ENCODE measurements at places on chromosomes 12 and 14. TPM values are rescaled to one million over a fixed set of nuclear protein-coding genes. Genes with fewer than 3 reads are reported as not detected.

The ANO6 gene
- polyA plus RNA-seq, result 6.9 TPM

The KCNK10 gene
- polyA plus RNA-seq, result 1.0 TPM

The ABCB9 gene
- 4.4 TPM for polyA plus RNA-seq

The HSP90AA1 gene
- polyA plus RNA-seq, result 194 TPM

The CLEC1A gene
- polyA plus RNA-seq, result 1.2 TPM

The EPS8 gene
- 7.9 TPM for polyA plus RNA-seq

The CPNE6 gene
- 0.06 TPM for polyA plus RNA-seq

The DLST gene
- 31.0 TPM for polyA plus RNA-seq

The SLC2A14 gene
- not detected for polyA plus RNA-seq

The RIC8B gene
- 1.5 TPM for polyA plus RNA-seq

The INHBC gene
- not detected for polyA plus RNA-seq

The FAM181A gene
- polyA plus RNA-seq, result not detected

The RD3L gene
- not detected for polyA plus RNA-seq

The FAM186B gene
- polyA plus RNA-seq, result 0.08 TPM

The MTA1 gene
- 37.4 TPM for polyA plus RNA-seq

The PRPH gene
- 0.45 TPM for polyA plus RNA-seq

The CACNA1C gene
- polyA plus RNA-seq, result 2.5 TPM

The TAS2R42 gene
- polyA plus RNA-seq, result not detected

The SLC25A47 gene
- 0.01 TPM for polyA plus RNA-seq

The OTX2 gene
- polyA plus RNA-seq, result not detected

The LARP4 gene
- polyA plus RNA-seq, result 8.1 TPM

The RDH5 gene
- 12.7 TPM for polyA plus RNA-seq

The RTN1 gene
- 0.58 TPM for polyA plus RNA-seq

The ARHGAP9 gene
- 9.2 TPM for polyA plus RNA-seq

The SOCS2 gene
- polyA plus RNA-seq, result 4.0 TPM

The PLEKHG7 gene
- 0.01 TPM for polyA plus RNA-seq

The IL22 gene
- not detected for polyA plus RNA-seq

The SPSB2 gene
- 7.0 TPM for polyA plus RNA-seq

The EFS gene
- 23.1 TPM for polyA plus RNA-seq

The CCNB1IP1 gene
- 31.6 TPM for polyA plus RNA-seq

The TMCC3 gene
- 3.0 TPM for polyA plus RNA-seq

The OSGEP gene
- polyA plus RNA-seq, result 22.8 TPM

The TXNDC16 gene
- polyA plus RNA-seq, result 1.3 TPM

The COL2A1 gene
- not detected for polyA plus RNA-seq

The FOXG1 gene
- 0.12 TPM for polyA plus RNA-seq

The SPTB gene
- polyA plus RNA-seq, result 0.41 TPM

The RFLNA gene
- polyA plus RNA-seq, result 0.28 TPM

The RNASE7 gene
- 33.9 TPM for polyA plus RNA-seq

The ITGB7 gene
- 7.5 TPM for polyA plus RNA-seq

The MUCL1 gene
- not detected for polyA plus RNA-seq

The CACNA2D4 gene
- 0.84 TPM for polyA plus RNA-seq

The AQP2 gene
- not detected for polyA plus RNA-seq

The DPPA3 gene
- not detected for polyA plus RNA-seq

The KRT2 gene
- polyA plus RNA-seq, result 0.12 TPM

Measured in esophagus (tissue), 2 donors.